Lung microvascular endothelial cell (primary cell): ENCODE measurements at places on chromosomes 12 and 14. TPM values are rescaled to one million over a fixed set of nuclear protein-coding genes. Genes with fewer than 3 reads are reported as not detected.
A peak's percentile ranks its signal among the peaks of the same experiment; 100 is the strongest.

GRCh38 chr12:23349564-23349963, 599.9 kb downstream of the SOX5 start:
- DNase-seq = no peak

- peak; percentile 20 for DNase-seq
These were observed 886 bp upstream of the PRICKLE1 start for GRCh38 chr12:42590330-42590934.

GRCh38 chr12:2268471-2269286, 215.9 kb downstream of the CACNA1C start:
- DNase-seq = no peak

The LRTM2 gene
- not detected in 2 replicates for total RNA-seq

DNA sequence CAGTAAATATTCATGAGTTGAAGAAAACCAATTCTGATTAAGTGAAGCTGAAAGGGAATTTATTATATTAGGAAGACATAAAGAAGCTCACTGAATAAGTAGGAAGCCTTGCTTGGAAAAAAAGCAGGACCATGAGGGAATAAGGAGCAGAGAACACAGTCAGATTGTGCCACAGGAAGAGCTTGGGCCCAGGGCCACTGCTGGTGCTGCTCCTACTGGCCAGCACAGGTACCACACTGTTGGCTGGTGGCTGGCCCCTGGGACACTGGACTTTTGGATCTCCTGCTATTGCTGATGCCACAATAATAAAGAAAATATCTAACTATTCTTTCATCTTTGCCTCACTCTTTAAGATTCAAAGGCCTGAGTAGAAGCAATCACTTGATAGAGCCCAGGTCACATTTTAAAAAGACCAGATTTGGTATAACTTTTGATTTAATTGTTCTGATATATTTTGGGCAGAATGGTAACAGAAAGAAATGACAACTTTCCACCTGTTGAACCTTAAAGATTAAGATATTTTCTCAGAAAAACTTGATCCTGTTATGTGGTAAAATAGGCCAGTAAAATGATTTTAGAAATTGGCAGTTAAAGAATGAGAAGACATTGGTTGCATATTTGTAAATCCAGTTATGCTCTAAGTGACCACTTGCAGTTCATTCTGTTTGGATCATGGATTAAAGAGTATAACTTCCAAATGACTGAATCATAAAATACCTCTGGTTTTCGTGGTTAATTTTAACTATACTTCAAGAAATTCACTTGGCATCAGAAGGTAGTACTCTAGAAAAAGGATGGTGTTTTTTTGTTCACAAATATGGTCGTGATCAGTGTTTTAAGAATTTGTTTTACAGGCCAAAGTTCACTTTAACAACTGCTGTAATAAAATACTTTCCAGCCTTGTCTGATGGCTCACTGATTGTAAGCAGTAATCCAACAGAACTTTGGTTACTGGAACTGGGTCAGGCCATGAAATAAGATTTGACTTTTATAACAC, 68.3 kb downstream of the DERA start:
- DNase-seq = peak; percentile 46

The ZNF384 gene
- 6.3 and 8.5 TPM in 2 replicates for total RNA-seq

The GABARAPL1 gene
- 72.4 and 159 TPM in 2 replicates for total RNA-seq

DNA sequence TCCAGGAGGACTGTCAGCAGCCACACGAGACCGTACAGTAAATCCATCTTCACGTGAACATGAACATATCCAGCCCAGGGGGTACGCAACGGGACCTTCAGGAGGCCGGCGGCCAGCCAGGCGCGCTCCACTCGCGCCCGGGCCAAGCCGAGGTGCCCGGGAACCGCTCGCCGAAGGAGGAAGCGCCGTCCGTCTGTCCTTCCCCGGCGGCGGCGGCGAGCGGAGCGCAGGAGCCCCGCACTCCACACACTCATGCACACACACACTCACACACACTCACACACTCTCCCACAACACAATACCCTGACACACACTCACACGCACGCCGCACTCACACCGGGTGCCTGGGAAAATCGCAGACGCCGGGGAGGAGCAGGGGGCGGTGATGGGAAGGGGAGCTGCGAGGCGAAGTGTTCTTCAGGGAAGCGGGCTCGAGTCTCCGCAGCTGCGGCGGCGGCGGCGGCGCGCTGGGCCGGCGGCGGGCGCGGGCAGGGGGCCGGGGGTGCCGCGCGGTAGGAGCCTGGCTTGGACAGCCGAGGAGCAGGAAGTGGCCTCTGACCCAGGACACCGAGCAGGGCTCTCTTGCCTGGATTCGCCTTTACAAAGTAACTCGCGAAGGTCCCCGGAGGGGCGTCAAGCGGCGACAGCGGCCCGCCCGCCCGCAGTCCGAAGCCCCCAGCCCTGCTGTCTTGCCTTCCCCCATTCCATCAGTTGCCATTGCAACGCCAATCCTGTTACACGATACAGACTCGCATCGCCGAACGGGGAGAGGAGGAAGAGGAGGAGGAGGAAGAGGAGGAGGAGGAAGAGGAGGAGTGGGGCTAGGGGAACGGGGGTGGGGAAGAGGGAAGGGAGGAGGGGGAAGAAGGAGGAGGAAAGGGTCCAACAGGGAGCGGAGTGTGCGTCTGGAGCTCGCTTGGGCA, 601 bp downstream of the MDGA2 start:
- no peak for DNase-seq

The KLRF1 gene
- 0.20 TPM in 1 of 2 replicates, not detected in the other for total RNA-seq

The HNF1A gene
- total RNA-seq = not detected in 2 replicates

GRCh38 chr14:38731962-38732361, 371.1 kb downstream of the SEC23A start:
- no peak for DNase-seq

DNA sequence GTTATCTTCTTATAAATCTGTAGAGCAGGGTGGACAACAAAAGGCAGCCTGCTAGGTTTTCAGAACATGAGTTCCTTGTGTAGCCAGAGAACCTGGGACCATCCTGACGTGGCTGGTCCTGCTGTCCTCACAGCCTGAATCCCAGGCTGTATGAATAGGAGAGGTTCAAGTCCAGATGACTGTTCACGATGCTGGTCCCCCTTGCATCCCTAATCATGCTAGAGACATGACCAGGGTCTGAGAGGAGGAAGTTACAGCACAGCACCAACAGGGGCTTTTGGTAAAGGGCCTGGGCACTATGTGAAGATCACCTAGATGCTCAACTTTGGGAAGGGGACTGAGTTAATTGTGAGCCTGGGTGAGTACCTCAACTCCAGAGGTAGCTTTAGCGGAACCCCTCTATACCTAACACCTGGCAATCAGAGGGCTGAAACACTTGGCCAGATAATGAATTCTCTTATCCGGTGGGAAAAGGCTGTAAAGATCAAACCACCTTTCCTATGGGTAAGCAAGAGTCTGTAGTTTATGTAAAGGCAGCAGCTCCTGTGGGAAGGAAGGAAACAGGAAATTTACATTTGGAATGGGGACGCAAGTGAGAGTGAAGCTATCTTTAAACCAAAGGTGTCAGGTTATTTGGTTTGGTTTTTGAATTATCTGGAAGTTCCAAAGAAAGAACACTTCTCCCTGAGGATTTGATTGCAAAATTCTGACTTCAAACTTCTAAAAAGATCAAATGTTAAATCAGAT, 112.8 kb downstream of the DAD1 start:
- no peak for DNase-seq

The NANOG gene
- not detected in 2 replicates for total RNA-seq

DNA sequence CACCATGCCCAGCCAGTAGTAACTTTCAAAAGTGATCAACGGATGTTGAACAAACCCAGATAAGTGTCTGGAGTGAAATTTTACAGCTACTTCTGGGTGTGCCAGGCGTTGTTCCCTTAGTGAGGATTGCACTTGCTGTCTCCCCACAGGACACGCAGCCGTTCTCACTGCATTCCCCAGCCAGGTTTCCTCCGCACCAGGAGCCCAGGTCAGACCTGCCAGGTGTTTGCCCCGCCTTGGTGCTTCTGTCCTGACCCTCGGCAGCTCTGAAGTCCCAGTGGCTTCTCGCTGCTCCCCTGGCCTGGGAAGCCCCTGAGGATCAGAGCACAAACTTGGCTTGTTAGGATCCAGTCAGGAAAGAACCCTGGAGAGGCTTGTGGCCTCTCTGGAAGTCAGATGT, 36.2 kb downstream of the MMAB start:
- DNase-seq = no peak

The JAG2 gene
- 39.7 and 51.6 TPM in 2 replicates for total RNA-seq

DNA sequence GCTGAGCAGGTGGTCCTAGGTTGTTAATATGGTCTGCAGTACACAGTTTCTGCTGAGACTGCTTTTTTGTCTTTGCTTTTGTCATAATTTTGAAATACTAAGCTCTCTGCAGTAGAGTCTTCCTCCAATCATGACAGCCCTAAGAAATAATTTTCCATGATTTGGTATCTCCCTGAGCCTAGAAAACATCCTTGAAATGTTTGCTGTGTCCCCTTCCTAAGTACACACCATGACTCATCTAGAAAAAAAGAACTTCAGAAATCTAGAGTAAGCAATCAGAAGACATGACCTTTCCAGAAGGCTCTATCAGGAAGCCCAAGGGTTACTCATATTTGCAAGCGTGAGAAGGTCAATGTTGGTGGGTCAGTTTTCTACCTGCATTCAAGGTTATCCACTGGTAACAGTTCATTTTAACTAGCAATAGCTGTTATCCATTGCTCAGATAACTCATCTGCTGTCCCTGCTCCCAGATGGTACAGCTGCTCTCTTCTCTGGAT, 16.4 kb downstream of the DAD1 start:
- no peak for DNase-seq

The STYK1 gene
- total RNA-seq = 4.2 and 8.1 TPM in 2 replicates

GRCh38 chr12:16939871-16940306, 333.9 kb upstream of the LMO3 start:
- peak; percentile 67 for DNase-seq

DNA sequence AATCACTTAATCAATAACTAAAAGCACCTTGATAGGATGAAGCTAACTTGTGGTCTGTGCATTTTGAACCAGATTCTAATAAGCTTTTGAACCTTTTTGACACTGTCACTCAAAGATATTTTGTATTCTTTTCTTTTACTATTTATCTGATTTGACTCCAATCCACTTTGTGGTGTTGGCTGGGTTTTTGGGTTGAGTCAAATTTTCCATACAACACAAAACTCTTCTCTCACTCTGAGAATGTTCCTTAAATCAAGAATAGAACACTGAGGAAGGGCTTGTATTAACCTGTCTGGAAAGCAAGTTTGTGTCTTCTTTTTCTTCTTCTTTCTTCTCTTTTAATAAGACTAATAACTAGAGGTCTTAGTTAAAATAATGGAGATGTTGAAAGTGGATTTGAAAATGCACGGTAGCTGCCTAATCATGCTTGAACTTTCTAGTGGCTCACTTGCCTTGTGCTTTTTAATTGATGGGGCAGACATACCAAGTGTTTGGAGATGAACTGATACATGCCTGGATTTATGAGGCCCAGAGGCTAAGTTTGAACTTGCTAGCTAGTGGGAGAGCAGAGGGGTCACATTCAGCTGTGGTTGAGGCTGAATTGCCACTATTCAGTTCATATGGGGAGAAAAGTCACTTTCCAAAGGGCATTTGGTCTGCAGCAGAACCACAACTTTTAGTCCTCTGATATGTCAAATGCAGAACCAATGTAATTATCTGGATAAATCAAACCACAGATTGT, 93.5 kb upstream of the PTHLH start:
- peak; percentile 5 for DNase-seq

DNA sequence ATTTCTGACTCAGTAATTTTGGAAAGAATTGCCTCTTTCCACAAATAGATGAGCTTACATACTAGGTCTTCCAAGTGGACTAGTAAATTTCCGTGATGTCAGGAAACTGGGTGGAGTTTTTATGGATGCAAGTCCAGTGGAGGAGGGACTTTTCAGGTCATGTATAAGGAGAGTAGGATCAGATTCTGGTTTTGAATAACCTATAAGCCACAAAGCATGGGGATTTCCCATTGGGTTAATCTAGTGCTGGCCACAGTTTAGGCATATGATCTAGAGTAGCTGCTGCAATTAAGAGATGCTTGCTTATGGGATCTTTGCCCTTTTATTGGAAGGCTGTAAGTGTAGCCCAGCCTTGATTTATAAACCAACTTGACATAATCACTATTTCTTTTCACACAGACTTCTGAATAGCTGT, 33.8 kb downstream of the STK38L start:
- peak; percentile 82 for DNase-seq

GRCh38 chr12:57519796-57520052, 590 bp downstream of the DDIT3 start:
- no peak for DNase-seq

- no peak for DNase-seq
These were observed 47.8 kb downstream of the SLC25A21 start for GRCh38 chr14:37124614-37125013.

The PLCZ1 gene
- total RNA-seq = not detected in 2 replicates

The SLC22A17 gene
- 0.22 and 0.60 TPM in 2 replicates for total RNA-seq

- peak; percentile 99 for DNase-seq
These were observed 19.3 kb downstream of the HPD start for GRCh38 chr12:121839106-121839992.

The CCDC198 gene
- total RNA-seq = not detected in 2 replicates

GRCh38 chr12:53552361-53553327, 45.4 kb upstream of the NPFF start:
- no peak for DNase-seq

- no peak for DNase-seq
These were observed 101.6 kb upstream of the KRAS start for GRCh38 chr12:25352083-25352918.

DNA sequence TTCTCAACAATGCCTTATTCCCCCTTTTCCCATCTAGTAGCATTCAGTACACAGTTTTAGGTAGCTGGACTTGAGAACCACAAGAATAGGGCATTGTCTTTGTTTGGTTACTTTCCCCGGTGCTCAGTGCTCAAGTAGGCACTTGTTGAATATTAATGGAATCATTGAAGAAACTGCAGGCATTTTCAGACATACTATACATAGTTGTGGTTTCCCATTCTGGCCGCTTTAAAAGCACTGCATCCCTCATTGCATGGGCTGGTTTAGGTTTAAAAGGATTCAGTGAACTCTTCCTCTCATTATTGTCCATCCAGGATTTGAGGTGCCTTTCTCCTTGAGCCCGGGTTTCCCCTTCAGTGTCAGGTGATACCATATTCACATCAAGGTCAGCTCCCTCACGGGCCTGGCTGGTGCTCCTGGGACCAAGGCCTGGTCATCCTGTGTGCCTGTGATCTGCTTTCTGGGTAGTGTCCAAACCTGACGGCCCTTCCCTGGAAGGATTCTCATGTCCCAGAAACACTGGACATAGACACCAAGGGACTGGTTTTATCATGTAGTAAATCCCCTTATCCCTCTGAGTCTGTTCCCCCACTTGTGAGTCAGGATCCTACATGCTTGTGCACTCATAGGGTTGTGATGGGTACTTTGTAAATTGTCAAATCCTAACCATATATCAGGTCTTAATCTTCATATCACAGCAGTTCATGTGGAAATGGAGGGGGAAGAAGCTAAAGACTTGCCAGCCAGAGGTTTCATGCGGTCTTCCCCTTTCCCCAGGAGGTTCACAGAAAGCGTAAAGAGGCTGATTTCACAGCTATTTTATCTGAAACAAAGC, 7.4 kb downstream of the TCP11L2 start:
- DNase-seq = no peak

DNA sequence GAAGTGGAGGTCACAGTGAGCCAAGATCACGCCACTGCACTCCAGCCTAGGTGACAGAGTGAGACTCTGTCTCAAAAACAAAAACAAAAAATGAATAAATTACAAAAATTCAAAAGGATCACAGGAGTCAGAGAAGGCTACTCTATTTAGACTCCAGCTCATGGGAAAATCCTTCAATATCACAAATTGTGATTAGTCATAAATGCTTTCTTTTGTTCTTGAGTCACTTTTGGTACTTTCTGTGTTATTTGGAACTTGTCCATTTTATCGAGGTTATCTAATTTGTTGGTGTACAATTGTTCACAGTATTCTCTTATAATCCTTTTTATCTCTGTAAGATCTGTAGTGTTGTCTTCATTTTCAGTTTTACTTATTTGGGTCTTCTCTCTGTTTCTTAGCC, 18.9 kb downstream of the ALDH2 start:
- peak; percentile 42 for DNase-seq
